ENCODE measurements at places on chromosomes 2 and 18.

- DNase-seq = no peak
Observed at GRCh38 chr2:207362716-207363115, 167.0 kb upstream of the CREB1 start.

DNA sequence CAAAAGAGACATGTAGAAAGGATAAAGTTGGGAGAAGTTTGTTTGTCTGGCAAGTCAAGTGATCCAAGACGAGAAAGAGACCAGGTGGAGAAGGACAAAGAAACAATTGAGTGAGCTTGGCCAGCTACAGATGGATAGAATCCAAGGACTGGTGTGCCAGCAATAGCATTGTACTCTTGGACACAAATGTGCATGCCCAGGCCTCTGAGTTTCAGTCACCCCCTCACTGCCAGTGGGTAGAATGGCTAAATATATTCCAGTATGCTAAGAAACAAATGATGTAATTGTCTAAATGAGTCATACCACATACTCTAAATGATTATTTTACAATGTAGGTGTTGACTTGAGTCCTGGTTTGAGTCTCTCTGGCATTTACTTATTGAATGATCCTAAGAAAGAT is 881.3 kb downstream of the LRRTM4 start:
- DNase-seq = no peak

DNA sequence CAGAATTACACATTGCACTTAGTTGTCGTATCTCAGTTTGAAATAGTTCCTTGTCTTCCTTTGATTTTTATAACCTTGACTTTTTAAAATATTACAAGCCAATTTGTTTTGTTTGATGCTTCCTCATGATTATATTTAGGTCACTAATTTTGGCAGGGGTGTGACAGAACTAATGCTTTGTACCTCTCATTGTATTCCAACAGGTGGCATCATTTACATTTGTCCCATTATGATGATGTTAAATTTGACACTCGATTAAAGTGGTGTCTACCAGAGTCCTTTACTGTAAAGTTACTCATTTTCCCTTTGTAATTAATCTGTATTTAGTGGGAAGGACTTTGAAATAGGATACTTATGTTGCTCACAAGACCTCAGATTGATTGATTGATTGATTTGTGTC is 21.5 kb upstream of the MFSD2B start:
- DNase-seq = peak; percentile 43

- DNase-seq = no peak
Observed at GRCh38 chr2:188944442-188944841, 29.7 kb upstream of the COL3A1 start.

- no peak for DNase-seq
Observed at GRCh38 chr18:63131959-63132818, 187.4 kb downstream of the BCL2 start.

DNA sequence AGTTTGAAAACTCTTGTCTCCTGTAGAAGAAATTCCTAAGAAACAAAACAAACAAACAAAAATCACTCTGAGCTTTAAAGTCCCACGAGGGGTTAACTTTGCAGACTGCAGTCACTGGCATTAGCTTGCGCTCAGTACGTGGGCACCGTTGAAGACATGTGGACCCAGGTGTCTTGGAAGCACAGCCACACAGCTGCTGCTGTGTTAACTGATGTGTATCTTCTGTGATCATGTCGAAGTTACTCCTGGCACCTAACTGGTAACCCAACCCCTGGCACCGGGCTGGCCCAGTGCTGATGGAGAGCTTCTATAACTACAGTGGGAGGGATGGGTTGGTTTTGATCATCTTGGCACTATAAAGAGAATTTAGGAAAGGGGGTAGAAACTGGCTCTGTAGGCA is 51.6 kb upstream of the FHL2 start:
- DNase-seq = no peak

DNA sequence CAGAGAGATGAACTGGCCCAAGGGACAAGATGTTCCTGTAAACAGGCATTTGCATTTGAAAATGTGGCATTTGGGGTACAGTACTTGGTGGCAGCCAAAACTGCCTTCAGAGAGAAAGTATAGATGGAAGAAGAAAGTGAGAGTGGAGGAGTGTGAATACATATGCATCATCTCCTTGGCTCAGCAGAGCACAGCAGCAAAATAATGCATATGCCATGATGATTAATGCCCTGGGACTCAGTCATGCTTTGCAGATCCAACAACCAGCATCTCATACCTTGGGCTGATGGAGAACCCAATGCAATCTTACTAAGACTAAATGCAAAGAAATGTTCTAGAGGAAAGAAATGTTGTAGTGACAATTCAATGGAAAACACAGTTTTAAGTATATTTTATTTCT is 29.7 kb upstream of the CYTIP start:
- no peak for DNase-seq

DNA sequence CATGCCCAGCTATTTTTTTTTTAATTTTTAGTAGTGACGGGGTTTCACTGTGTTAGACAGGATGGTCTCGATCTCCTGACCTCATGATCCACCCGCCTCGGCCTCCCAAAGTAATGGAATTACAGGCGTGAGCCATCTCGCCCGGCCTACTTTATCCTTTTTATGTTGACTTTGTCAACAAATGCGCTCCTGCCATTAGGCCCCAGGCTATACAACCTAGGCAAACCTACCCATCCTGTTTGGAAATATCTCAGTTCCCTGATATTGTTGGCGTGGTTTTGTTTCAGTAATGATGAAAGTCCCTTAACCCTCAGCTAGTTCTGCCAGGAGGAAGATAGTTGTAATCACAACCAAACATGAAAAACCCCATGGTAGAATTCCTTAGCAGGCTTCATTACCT is 249.4 kb upstream of the SOX11 start:
- no peak for DNase-seq

- DNase-seq = no peak
Observed at GRCh38 chr2:124575497-124575896, 550.4 kb downstream of the CNTNAP5 start.

GRCh38 chr2:75602724-75603342 is 42.1 kb upstream of the EVA1A start:
- peak; percentile 79 for DNase-seq

- no peak for DNase-seq
Observed at GRCh38 chr2:49080681-49081080, 73.6 kb downstream of the FSHR start.

- DNase-seq = peak; percentile 92
Observed at GRCh38 chr2:8598295-8599165, 83.3 kb upstream of the ID2 start.

DNA sequence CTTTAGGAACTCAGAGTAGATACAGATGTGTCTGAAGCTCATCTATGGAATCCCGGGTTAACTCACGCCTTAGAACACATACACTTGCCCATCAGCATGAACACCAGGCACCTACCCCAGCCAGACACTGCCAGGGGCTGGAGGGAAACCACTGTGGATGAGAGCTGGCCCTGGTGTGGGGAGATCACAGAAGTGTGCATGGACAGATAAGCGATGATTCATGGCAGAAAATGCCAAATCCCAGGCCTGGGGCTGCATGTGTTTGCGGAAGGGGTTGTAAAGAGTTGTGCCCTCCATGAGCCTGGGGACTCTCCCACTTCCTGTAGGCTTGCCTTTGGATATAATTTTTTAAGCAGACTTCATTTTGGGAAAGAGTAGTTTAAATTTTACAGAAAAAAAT is 193.4 kb downstream of the FHOD3 start:
- no peak for DNase-seq

DNA sequence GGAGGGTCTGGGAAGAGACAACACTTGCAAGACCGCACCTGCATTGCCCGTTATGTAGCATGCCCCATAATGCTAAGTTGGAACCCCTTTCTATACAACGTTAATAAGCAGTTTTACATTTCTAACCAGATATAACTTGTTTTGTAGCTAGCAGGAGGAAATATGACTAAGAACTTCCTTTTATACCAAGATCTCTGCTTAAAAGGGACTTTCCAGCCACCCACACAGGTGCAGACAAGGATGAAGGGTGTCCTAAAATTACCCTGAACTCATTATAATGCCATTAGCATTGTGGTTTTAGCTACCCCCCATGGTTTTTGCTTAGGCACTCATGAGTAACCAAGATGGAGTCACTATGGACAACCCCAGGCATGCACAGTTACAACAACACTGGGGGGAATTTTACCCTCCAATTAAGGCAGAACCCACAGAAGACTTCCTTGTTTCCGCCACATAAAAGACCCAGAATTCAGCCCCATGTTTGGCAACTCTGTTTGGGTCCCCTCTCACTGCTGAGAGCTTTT is 362.8 kb downstream of the CBLN2 start:
- DNase-seq = no peak

DNA sequence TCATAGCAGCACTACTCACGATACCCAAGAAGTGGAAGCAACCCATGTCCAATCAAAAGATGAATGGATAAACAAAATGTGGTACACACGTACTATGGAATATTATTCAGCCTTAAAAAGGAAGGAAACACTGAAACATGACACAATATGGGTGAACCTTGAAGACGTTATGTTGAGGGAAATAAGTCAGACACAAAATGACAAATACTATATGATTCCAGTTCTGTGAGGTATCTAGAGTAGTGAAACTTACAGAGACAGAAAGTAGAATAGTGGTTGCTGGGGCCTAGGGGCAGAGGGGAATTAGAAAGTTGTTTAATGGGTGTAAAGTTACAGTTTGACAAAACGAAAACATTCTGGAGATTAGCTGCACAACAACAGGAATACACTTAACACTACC is 24.7 kb downstream of the TLK1 start:
- no peak for DNase-seq

- no peak for DNase-seq
Observed at GRCh38 chr2:160278879-160279177, 78.8 kb upstream of the ITGB6 start.

- no peak for DNase-seq
Observed at GRCh38 chr2:114421781-114422180, 20.7 kb upstream of the DPP10 start.

DNA sequence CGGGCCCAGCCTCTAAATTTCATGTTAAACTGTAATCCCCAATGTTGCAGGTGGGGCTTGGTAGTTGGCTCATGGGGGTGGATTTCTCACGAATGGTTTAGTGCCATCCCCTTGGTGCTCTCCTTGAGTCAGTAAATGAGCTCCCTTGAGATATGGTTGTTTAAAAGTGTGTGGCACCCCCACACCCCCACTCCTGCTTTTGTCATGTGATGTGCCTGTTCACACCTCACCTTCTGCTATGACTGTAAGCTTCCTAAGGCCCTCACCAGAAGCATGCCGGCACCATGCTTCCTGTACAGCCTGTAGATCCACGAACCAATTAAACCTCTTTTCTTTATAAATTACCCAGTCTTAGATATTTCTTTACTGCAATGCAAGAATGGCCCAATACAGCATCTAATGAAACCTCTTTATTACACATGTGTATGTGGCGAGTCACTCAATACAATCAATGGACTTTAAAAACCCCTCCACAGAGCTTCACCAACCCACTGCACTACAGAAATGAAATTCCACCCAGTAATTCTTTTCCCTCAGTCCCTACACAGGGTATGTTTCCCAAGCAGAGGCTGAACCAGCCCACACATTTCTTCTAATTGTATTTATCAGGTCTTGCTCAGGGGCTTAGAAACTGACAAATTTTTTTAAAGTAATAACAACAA is 47.3 kb downstream of the WDFY1 start:
- DNase-seq = no peak

DNA sequence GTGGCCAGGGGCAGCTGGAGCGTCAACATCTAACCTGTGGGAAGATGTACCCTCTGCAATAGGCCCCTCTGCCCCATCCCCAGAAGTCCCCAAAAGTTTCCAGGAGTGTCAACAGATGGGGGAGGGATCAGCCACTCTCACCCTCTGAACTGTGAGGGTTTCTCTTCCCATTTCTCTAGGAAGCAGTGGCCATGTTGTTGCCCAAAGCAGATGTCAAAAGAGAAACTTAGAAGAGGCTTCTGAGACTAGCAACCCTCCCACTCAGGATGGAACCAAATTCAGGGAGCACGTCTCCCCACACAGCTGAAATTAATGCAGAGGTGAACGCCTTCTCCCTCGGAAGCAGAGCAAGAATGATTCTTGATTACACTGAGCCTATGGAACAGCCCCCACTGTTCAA is 70.3 kb downstream of the ARL4C start:
- DNase-seq = no peak

- DNase-seq = no peak
Observed at GRCh38 chr2:239306274-239307220, 94.3 kb downstream of the HDAC4 start.

DNA sequence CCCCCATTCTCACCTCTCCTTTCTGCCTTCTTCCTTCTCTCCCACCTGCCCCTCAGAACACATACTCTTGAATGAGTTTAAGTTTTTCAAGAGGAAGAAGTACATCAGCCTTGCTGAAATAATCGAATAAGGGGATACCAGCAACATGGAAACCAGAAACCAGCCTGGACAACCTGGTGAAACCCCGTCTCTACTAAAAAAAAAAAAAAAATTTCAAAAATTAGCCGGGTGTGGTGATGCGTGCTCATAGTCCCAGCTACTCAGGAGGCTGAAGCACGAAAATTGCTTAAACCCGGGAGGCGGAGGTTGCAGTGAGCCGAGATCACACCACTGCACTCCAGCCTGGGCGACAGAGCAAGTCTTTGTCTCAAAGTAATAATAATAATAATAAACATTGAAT is 75.0 kb upstream of the SLC1A4 start:
- DNase-seq = no peak

GRCh38 chr2:201218780-201219179 is 35.8 kb downstream of the CASP10 start:
- DNase-seq = no peak

DNA sequence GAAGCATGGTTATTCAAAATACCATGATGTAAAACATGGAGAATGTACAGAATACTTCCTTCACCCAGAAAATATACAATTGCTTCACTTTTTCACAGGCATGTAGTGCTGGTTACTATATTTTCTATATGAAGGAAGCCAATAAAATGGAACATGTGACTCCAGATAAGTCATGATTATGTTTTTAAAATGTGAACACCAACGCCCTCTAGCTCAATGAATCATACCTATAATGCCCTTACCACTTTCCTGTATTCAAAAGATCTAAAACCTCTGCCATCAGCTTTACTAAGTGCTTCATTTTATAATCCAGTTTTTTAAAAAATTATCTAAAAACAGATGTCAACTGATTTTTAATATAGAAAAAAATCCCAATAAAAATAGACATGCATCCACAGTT is 59.9 kb downstream of the SMAD2 start:
- no peak for DNase-seq

DNA sequence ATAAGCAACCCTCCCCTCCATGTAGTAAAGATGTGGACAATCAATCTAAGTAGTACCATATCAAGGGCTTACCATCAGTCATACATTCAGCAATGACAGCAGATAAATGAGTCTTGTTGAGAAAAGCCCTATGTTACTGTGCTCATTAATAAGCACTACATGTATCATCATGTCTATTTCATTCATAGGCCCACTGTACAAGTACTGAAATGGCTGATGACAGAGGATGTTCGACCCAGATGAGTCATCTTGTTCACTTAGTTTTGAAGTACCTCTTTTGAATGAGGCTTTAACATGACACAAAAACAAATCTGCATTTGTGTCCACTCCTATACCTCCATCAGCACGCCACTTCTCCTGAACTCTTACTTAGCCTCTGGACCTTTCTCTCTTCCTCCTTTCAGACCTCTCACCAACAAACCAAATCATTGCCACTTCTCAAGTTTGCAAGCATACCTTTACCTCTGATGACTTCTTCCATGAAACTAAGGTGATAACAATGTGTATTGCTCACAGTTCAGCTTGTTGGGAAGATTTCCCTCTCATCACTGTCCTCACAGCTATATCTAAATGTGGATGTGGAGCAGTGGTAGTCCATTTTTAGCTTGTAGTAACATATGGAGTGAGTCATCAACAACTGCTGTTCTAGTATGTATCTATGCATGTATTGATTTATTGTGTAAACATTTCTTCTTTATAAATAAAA is 921.0 kb upstream of the SLC39A10 start:
- DNase-seq = no peak

Data from AG08395 (cell line).